ENCODE measurements at places on chromosomes 7 and 10. TPM values are rescaled to one million over a fixed set of nuclear protein-coding genes. Genes with fewer than 3 reads are reported as not detected.

DNA sequence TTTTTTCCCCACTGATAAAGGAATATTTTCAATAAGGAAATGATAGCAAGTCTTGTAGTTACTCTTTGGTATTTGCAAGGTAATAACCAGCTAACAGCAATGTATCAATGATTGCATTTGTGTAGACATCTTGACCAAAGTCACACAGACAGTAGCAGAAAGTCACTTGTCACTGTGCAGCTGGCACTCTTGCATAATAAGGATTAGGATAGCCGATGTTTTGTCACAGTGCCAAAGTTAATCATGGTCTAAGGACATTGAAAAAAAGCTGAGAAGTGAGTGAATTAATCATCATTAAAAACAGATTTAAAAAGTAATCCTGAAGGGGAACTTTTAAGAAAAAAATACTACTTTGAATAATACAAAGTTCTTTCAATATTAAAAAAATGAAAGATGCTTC, 834.3 kb upstream of the C7orf33 start:
- DNase-seq, result no peak

The ATP5MK gene
- polyA plus RNA-seq, result 324 TPM

DNA sequence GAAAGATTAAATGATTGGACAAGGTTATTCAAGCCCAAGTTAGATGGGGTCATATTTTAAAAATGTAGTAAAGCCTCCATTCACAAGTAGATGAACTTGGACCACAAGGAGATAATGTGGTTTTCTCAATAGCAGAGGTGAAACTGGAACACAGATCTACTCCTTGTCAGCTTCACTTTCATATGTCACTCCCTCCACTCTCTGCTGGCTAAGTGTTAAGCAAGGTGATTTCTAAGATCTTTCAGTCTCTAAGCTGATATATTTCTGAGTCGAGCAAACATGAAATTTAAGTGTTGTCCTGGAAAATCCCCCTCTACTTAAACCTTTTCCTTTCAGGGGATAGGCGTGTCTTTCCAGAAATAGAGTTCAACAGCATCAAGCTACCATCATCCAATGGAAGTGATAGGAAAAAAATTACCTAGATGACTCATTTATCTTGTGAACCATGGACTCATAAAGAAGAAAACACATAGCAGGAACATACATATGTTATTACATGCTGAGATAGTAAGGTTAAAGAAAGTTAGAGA, 275.0 kb downstream of the PTEN start:
- no peak for DNase-seq

- DNase-seq, result no peak
These were observed 22.8 kb downstream of the CYP17A1 start for GRCh38 chr10:102814453-102814871.

GRCh38 chr7:27424749-27425148, 182.1 kb downstream of the EVX1 start:
- DNase-seq, result no peak

The ADIRF gene
- 64.4 TPM for polyA plus RNA-seq

The NPTX2 gene
- 1.5 TPM for polyA plus RNA-seq

DNA sequence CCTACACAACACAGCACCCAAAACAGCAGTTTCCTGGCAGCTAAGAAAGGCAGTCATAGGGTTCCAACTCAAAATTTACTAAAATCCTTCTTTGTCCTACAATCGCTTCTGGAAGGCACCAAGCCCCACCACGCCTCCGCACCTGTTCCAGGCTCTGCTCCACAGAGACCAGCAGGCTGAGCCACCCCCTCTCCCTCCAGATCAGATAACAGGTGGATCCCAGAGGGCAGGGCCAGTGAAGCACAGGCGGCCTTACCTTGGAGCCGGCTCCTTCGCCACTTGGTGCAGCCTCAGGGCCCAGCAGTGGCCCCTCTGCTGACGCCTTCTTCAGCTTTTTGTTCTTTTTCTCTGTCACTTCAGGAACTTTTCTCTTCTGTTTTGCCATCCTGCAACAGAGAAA, 33.0 kb downstream of the ZFAND2A start:
- DNase-seq, result no peak

DNA sequence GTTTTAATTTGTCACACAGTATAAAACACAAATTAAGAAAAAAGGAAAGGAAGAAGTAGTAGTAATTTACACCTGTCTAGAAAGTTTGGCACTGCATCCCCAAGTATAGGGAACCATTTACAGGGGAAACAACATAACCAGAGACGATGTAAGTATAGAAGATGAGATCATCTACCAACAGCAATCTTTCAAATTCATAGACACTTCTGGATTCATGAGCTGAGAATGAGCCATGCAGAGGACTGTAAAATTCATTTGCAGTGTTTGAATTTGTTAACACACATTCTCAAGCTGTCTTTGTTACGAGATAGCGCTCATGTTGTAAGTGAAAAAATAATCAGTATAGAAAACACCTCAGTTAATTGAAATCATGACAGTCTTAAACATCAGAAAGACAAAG, 337.0 kb upstream of the MEOX2 start:
- DNase-seq, result no peak

The ASAH2 gene
- 0.32 TPM for polyA plus RNA-seq

The ARHGEF5 gene
- 7.4 TPM for polyA plus RNA-seq

DNA sequence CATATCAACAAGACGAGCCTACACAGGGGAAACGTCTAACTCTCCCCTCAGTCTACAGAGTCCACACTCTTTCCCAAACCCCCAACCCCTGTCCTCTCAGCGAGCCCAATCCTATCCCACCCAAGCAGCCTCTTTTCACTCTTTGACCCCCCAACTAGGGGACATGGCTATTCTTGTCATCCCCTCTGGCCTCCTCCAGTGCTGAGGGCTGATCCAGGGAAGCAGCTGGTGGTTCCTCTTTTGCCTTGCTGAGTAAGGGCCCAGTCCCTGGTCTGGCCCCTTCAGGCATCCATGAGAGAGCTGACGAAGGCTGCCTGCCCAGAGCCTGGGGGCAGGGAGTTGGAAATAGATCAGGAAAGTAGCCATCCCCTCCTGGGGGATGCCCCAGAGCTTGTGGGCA, 6.4 kb downstream of the NOBOX start:
- no peak for DNase-seq

DNA sequence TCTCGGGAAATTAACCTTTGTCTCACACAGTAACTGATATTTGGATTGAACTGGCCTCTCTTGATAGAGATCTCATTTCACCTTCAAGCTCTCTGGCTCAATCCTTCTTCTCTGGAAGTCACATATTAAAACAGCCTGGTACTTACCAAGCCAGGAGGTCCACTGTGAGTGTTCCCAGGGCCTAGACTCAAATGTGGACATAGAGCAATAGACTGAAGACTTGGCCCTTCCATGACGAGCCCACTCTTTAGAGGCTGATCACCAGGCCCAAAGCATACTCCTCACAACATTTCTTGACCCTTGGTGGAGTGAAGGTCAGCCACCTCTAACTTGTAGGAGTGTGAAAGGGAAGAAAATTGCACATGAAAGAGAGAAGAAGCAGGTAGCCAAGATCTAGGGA, 38.5 kb downstream of the COL1A2 start:
- DNase-seq, result no peak

The SAP25 gene
- 0.34 TPM for polyA plus RNA-seq

DNA sequence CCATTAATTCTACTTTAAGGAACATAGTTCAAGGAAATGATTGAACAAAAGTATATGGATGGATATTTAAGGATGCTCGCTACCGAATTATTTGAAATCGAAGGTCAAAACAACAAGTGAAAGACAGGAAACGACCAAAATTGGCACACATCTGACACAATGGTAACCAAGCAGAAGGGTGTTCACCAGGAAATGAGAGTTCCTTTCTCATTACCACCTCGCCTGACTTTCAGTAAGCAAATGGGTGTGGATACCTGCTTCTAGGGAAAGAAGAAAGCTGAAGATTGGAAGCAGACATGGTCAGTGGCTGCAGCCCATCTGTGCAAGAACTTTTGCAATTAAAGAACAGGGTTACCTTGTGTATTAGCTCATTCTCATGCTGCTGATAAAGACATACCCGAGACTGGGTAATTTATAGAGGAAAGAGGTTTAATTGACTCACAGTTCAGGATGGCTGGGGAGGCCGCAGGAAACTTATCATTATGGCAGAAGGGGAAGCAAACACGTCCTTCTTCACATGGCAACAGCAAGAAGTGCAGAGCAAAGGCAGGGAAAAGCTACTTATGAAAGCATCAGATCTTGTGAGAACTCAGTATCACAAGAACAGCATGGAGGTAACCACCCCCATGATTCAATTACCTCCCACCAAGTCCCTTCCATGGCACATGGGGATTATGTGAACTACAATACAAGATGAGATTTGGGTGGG, 6.2 kb upstream of the TMEM273 start:
- no peak for DNase-seq

The NUPR2 gene
- polyA plus RNA-seq, result not detected

GRCh38 chr7:134946260-134946659, 40.0 kb upstream of the AGBL3 start:
- no peak for DNase-seq

DNA sequence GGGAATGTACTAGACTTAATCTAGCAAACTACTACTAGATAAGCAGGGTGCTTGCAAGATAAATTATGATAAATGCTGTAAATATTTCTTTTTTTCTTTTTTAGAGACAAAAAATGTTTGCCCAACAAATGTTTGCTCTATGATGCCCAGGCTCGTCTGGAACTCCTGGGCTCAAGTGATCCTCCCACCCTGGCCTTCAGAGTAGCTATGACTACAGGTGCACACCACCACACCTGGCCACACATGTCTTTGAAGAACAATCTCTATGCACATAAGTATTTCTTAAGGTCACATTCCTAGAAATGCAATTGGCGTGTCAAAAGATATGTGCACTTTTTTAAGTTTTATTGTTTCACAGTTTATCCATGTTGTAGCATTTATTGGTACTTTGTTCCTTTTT, 179.6 kb upstream of the FRMD4A start:
- DNase-seq, result no peak

DNA sequence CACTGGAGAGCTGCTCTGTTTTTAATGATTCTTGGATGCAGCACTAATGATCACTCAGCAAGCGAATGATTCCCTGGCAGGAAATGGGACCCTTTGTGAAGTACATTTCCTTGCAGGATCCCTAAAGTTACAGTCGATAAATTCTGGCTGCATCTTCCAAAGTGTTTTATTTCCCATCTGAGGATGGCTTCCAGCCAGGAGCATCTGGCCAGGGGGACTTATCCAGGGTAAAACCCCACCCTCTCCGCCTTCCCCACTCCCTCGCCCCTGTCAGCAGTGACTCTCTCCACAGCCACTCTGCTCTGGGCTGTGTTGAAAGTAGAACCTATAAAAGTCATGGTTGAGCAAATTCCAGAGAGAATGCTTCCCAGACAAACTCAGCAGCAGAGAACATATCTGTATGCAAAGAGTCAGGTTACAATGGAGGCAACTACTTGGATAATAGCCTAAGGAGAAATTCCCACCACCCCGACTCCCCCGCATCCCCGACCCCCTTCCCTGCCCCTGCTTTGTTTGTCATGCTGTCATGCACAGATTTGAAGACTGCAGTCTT, 111.0 kb upstream of the ANLN start:
- DNase-seq, result peak; percentile 82

DNA sequence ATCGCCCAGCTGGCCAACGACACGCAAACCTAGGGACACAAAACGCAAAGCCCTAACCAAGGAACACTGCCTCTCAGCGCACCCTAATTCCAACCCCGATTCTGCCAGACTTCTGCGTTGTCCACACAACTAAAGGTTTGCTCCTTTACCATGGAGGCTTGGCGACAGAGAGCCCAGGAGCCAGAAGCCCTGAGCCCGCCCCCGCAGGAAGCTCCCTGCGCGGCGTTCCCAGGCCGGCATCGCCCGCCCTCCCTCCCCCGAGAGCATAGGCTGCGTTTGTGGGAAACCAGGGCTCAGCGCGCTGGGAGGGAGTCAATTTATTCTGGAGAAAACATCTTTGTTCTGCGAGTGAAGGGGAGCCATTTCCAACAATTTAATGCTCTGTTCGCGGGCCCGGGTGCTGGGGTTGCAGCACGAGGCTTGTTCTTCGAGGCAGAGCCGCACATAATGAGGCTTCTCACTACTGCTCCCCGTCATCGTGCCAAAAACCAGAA, 103.9 kb downstream of the GRID1 start:
- no peak for DNase-seq

GRCh38 chr7:135723411-135723810, 4.6 kb downstream of the SLC13A4 start:
- no peak for DNase-seq

The RET gene
- 0.29 TPM for polyA plus RNA-seq

The SLC39A12 gene
- polyA plus RNA-seq, result not detected

The CAPZA2 gene
- 115 TPM for polyA plus RNA-seq

DNA sequence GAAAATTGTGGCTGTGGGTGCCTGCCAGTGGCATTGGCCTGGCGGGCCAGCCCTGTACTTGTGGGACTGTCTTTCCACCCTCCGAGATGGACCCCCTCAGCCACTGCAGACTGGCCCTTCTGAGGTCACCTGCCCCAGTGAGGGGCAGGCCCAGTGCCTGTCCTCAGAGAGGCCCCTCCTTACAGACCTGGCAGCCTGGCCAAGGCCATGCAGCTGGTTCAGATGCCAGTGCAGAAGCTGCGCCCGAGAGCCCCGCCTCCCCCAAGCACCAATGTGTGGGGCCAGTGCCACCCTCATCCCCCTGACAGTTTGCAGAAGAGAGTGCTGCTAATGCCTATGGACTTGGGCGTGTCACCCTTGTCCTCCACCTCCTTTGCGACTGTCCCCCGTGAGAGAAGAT, 10.0 kb downstream of the ZNF316 start:
- DNase-seq, result no peak

GRCh38 chr7:15862016-15862780, 175.7 kb upstream of the MEOX2 start:
- no peak for DNase-seq

The ZP3 gene
- polyA plus RNA-seq, result 1.6 TPM

The UTF1 gene
- not detected for polyA plus RNA-seq

The JAKMIP3 gene
- 0.20 TPM for polyA plus RNA-seq

DNA sequence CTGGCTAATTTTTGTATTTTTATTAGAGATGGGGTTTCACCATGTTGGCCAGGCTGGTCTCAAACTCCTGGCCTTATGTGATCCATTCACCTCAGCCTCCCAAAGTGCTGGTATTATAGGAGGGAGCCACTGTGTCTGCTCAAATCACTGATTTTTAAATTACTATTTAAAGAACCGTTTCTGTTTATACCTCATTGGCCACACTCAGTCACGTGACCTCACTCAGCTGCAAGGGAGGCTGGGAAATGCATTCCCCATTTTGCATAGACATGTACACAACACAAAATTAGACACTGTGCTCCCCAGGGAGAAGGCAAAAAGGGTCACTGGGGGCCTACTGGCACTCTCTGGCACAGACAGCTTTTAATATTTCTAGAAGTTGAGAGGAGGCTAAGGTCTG, 13.6 kb upstream of the CALU start:
- DNase-seq, result no peak

DNA sequence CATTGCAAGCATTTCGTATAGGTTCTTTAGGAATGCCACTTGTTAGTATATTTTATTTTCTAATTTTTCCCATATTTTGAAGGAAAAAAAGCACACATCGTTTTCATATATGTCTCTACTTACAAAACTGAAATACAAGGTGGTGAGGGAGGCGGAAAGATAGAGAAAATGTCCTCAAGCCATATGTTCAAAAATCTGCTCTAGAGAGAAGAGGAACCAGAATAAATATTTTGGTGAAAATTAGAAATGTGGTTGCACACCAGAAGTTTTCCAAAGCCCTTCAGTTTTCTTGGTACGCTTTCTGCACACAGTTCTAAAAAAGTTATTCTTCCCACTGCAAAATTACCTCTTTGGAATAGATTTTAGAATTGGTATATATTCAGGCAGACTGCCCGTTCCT, 107.4 kb upstream of the RHOBTB1 start:
- no peak for DNase-seq
